Calu3 (cell line): ENCODE measurements at places on chromosomes 6 and 20.

GRCh38 chr20:35329435-35330139 is 37.4 kb upstream of the FAM83C start:
- DNase-seq = peak; percentile 84

DNA sequence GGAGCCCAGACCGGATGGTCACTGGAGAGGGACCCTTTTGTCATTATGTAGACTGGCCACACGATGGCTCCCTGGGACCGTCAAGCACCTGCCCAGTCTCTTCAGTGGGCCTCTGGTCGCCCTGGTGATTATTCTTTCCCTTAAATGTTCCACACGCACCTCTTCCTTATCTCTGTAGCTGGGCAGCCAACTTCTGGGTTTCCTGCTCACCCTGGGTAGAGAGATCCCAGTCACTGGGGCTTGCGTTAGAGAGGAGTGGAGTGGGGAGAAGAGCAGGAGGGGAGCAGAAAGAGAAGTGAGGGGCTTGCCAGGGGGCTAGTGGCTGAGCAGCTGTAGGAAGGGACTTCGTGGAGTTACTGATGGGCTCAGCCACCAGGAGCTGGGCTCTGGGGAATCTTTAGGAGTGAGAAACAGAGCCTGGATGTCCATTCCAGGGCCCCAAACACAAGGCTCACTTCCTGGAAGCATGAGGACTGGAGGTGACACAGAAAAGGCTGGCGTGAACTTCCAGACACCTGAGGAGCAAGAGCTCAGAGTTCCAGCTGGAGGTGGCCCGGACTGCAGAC is 150.1 kb downstream of the DHX35 start:
- DNase-seq = peak; percentile 80

GRCh38 chr6:158861686-158862381 is 42.7 kb upstream of the EZR start:
- DNase-seq = no peak

DNA sequence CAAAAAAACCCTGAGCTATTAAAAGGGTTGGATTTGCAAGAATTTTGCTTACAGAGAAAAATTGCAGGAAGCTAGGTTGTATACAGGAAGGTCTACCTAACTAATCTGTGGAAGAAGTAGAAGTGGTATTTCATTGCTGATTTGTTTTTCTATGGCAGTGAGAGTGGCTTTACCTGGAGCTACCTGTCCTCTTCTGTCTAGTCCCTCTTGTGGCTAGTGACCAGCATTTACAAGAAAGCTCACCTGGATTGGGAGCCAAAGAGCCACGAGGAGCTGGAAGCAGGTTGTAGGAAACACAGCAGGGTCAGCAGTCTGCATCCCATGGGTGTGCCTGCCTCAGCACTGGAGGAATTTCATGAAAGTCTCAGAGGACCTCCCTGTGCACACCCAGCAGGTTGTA is 120.3 kb upstream of the RALGAPA2 start:
- DNase-seq = no peak

GRCh38 chr6:106256201-106256968 is 69.2 kb downstream of the ATG5 start:
- DNase-seq = no peak

GRCh38 chr6:2942914-2943563 is 28.3 kb downstream of the SERPINB6 start:
- no peak for DNase-seq

DNA sequence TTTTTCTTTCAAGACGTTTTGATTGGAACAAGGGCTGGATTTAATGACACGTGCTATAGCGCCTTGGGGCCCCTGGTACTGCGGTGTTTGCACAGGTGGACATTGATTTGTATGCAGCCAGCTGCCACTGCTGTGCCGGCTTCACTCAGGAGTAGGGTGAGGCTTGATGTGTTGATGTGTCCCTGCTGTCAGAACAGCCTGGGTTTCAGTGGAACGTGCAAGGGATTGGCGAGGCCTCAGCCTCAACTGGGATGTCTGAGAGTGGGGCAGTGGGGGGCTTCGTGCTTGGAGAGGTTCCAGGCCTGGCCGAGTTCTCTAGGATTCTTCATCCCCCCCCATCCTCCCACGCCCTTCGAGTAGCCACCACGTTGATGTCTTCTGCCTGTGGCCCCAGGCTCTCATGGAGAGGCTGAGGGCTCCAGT is 23.0 kb downstream of the PYGB start:
- DNase-seq = no peak

DNA sequence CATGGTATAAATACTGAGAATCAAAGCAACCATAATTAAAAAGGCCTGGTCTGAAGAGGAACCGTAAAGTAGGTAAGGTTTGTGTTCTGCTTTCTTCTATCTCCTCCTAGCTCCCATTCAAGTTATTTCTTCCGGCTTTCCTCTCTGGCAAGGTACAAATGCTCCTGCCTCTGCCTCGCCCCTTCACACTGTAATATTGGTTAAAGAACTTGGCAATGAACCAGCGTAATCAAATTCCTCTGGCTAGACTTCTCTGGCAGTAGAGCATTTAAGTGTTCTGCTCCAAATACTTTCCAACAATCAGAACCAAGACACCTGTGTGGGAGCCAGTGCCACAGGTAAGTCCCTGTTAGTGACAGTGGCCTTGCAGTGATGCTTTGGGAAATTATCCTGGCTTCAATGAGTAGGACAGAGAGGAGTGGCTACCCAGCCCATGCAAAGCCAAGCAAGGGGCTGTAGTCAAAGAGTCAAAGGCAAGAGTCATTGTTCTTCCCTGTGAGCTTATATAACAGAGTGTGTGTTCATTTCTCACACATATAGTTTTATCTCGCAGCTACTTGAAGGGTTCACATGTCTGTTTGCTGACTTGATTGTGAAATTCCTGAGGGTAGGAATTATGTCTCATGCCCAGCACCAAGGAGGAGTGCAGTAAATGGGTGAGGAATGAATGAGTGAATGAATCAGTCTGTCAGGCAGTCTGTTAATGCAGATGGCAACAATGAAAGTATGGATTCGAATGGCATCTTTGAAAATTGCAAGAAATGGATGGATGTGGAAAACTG is 329.3 kb downstream of the NRN1 start:
- no peak for DNase-seq

DNA sequence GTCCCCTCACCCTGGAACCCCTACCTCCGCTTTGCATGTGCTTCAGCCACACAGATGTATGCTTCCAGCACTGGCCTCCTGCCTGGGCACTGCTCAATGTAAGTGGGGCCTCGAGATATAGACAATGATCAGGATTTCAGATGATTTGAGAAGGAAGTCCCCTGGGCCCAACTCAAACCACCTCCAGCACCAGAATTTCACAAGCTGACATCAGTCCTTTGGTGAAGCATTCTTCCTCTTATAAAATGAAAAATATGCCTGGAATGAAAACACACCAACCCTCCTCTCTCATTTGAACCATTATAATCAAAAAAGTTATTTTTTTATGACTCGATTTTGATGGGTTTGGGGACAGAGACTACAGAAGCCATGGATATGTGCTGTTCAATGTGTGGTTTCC is 48.5 kb downstream of the BTBD3 start:
- DNase-seq = no peak

DNA sequence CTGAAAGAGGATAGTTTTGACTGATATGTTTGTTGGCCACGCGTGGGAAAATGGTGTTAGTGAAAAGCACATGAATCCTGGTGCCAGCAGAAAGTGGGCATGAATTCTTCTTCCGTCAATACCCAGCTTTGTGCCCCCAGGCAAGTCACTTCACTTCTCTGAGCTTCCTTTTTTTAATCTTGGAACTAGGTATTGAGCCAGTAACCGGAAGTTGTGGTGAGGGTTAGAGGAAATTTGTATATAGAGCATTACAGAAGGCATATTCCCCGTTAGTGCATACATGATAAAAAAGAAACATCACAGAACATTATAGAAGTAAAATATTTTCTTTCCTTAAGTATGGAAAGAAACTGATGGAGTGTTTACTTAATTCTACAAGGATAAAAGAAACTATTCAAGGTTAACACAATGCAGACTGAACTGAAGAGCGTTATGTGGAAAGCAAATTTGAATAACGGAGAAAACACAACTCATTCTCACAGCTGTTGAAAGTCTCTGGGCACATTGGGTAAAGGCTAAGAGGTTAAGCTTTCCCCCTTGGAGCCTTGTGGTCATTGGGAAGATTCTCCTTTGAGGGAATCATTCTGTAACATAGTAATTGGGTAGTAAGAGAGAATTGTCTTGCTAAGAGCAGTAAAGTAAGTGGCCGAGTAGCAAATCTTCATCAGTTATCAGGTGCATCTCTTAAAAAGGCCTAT is 223.1 kb downstream of the BCAS1 start:
- no peak for DNase-seq

- DNase-seq = no peak
These were observed 85.7 kb downstream of the TBC1D7 start for GRCh38 chr6:13242590-13242989.

DNA sequence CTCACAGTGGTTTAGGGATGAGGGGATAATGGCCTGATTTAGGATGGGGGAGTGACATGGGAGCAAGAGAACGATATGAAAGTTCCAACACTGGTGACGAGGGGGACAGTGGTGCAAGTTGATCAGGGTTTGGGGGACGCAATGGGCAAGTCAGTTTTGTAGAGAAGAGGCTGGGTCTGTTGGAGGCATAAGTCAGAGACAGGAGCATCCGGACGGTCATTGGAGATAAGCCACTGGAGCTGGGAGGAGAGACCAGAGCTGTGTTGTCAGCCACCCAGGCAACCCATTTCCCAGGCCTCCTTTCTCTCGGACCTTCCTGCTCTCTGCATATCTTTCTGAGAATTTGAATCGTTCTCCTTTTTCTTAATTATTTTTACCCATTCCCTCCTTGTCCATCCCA is 9.5 kb downstream of the DNPH1 start:
- no peak for DNase-seq

GRCh38 chr6:33277663-33278391 is 904 bp downstream of the B3GALT4 start:
- peak; percentile 41 for DNase-seq

DNA sequence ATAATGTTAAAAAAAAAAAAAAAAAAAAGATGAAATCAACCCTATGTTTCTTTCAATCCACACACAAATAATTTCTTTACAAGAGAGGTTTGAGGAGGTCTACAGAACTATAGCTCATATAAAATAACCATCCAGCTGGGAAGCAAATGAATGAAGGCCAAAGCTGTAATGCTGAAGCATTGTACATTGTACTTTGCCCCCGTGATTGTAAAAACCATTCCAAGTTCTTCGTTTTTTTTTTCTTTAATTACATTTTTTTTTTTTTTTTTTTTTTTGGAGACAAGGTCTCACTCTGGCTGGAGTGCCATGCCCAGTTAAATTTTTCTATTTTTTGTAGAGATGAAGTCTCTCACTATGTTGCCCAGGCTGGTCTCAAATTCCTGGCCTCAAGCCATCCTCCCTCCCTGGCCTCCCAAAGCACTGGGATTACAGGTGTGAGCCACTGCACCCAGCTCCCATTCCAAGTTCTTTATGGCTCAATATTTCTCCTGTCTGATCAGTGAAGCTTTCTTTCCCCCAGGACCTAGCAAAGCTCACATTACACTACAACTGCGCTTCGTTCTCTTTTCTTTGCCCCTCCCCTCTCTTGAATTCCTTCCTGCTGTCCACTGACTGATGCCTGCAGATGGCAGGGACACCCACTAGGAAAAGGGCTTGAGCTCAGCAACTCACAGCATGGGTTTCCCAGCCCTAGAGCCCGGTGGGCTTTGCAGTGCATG is 53.0 kb upstream of the NOP56 start:
- DNase-seq = no peak

GRCh38 chr6:17959302-17959701 is 28.1 kb downstream of the KIF13A start:
- no peak for DNase-seq

GRCh38 chr6:87237804-87238203 is 82.4 kb downstream of the ZNF292 start:
- DNase-seq = no peak

GRCh38 chr6:72553531-72554511 is 68.0 kb upstream of the KCNQ5 start:
- DNase-seq = peak; percentile 13

DNA sequence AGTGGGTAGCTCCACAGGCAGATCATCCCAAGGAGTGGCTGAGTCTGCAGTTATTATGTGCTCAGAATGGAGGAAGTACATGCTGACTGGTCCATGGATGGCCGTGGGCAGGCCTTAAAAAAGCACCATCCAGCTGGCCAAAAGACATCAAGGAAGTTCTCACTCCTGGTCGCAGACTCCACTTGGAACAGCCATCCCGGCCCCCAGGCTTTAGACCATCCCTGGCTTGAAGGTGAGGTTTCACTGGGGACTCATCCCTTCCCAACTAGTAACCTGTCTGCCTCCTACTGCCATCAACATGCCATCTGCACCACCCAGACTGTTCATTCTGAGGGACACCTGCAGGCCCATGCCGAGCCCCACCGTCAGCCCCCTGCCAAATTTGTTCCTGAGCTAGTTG is 36.1 kb upstream of the OPRM1 start:
- no peak for DNase-seq

DNA sequence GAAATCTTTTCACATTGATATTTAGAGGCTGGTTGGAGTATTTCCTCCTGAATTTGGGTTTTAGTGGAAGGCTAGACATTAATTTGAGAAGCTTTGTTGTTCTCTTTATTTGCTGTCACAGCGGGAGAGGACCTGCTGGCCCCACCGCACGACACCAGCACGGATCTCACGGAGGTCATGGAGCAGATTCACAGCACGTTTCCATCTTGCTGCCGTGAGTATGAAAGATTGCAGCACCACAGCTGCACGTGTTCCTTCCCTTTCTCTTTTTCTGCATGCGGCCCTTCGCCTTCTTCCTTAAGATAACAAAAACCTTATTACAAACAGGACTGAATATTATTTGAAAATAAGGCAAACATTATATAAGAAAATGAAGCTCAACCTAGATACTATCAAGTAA is 555.5 kb downstream of the UTRN start:
- no peak for DNase-seq

GRCh38 chr6:165186441-165187205 is 122.8 kb downstream of the C6orf118 start:
- no peak for DNase-seq

DNA sequence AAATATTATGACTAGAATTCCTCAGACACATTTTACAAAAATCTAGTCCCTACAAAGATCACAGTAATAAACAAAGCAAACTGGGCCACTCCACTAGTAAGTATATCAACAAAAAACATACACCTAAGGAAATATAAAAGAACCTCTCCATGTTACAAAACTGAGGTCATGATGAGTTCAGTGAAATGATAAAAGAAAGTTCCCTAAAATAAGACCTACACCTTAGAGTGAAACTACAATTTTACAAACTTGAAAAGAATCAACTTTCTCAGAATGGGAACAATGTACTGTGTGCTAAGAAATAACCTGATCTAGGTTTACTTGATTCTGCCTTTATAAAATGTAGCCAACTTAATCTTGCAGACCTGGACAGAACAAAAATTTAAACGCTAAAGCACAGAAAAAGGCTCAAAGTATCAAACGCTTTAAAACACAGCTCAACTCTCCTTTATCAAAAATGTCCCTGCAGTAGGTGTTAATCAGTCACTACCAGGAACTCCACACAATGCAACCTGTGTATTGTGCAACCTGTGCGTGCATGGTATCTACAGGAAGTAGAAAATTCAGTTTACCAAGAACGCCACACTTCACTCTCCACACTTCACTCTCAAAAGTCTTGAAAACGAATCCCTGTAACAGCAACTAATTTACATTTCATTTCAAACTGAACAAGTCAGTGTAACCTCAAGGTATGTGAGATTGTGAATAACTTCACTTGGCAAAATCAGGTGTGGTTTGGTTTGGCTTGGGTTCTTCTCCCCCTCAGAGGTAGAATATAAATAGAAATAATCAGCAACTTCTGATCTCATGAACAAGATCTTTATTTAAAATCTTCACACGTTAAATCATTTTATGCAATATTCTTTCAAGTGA is 1.8 kb downstream of the RALGAPA2 start:
- DNase-seq = peak; percentile 14
